ENCODE measurements at places on chromosomes 5 and 9.

DNA sequence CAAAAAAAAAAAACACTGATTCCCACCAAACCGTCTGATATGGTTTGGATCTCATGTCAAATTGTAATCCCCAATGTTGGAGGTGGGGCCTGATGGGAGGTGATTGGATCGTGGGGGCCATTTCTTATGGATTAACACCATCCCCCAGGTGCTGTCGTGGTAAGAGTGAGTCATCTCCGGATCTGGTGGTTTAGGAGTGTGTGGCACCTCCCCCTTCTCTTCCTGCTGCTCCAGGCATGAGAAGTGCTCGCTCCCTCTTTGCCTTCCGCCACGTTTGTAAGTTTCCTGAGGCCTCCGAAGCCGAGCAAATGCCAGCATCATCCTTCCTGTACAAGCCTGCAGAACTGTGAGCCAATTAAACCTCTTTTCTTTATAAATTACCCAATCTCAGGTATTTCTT is 45.2 kb downstream of the HSD17B3 start:
- no peak for DNase-seq

GRCh38 chr5:31153521-31153920 is 40.0 kb upstream of the CDH6 start:
- no peak for DNase-seq

GRCh38 chr5:112958093-112959088 is 18.2 kb upstream of the DCP2 start:
- no peak for DNase-seq

- DNase-seq, result no peak
Observed at GRCh38 chr5:141208478-141208877, at the start of gene PCDHB12. Gene PCDHB12, plus strand, starts transcription at chr5:141208719. Its CDS starts 189 bp downstream, at chr5:141208908.

Data from nucleus accumbens (tissue), 56 donors.